Stimulated activated CD8-positive, alpha-beta memory T cell treated with anti-CD3 and anti-CD28 coated beads, Interleukin-2, amount 100 ng/mL, for 1 hour (primary cell): ENCODE measurements at places on chromosomes 4 and X.

GRCh38 chrX:9558615-9559014 lies 93.8 kb downstream of the TBL1X start:
- DNase-seq: no peak

DNA sequence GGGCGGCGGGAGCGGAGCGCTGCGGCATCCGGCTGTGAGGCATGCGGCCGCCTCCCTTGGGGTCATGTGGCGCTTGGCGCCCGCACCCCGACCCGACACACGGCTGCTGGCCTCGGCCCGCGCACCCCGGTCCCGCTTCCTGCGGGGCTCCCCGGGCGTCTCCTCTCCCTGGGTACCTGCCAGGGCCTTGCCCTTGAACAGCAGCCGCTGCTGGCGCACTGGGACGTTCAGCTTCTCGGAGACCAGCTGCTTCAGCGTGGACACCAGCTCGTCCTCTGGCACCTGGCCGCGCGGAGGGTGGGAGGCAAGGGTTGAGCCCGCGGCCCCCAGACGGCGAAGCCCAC lies 391 bp downstream of the UBL4A start:
- DNase-seq: no peak

- no peak for DNase-seq
Measured at GRCh38 chr4:5993876-5994811, 24.1 kb downstream of the C4orf50 start.

DNA sequence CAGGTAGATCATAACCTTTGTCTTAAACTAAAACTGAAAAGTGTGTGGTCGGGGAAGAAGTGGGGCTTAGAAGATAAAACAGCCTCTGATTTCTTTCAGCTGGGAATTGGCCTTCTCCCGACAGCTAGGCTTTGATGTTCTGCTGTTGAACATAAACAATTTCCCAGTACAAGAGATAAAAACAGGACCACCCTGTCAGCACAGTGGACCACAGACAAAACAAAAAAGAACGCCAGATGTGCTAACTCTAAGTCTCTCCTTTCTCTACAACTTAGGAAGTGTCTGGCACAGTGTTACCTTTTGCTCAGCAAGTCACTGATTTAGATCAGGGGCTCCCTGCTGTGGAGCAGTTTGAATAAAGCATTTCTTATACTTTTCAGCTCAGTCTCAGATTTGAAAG lies 87.5 kb upstream of the UXT start:
- DNase-seq: no peak

GRCh38 chr4:17368408-17368807 lies 143.5 kb downstream of the QDPR start:
- no peak for DNase-seq

DNA sequence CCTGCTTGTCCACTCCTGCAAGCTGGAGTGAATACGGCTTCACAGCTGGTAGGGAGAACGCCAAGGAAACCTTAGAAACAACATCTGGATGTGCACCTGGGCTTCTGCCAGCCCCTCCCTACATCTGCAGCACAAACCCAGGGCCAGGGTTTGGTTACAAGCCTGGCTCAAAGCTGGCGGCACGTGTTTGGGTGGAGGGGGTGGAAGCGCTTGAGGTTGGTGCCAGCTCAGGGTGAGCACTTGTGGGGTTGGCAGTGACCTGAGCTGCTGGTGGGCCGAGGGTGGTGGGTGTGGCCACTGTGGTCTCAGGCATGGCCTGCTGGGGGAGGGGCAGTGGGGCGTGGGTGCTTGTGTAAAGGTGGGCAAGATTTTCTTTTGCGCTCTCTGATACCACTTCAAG lies 15.6 kb downstream of the ELF4 start:
- no peak for DNase-seq

DNA sequence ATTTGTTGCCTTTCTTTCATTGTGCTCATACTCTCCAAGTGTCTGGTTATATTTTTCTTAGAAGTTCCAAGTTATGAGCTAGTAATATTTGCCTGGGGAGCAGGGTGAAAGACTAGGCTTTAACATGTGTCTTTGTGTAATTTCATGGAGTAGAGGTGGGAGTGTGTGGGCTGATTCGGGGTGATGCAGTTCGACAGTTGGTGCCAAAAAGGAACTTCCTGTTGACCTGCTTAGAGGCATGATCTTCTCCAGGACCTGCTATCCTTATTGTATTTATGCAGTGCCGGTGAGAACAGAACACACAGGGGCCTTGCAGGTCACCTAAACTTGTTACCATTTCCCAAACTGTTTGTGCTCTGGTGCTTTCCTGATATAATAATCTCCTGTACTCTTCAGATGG lies 21.2 kb downstream of the USP53 start:
- no peak for DNase-seq

GRCh38 chr4:140523370-140523856 lies 555 bp upstream of the ELMOD2 start:
- no peak for DNase-seq

- DNase-seq: no peak
Measured at GRCh38 chr4:169024762-169025161, 14.7 kb upstream of the CBR4 start.

- no peak for DNase-seq
Measured at GRCh38 chr4:139416073-139416673, 37.7 kb upstream of the RAB33B start.

GRCh38 chr4:112860830-112861690 lies 188.4 kb upstream of the ANK2 start:
- no peak for DNase-seq

DNA sequence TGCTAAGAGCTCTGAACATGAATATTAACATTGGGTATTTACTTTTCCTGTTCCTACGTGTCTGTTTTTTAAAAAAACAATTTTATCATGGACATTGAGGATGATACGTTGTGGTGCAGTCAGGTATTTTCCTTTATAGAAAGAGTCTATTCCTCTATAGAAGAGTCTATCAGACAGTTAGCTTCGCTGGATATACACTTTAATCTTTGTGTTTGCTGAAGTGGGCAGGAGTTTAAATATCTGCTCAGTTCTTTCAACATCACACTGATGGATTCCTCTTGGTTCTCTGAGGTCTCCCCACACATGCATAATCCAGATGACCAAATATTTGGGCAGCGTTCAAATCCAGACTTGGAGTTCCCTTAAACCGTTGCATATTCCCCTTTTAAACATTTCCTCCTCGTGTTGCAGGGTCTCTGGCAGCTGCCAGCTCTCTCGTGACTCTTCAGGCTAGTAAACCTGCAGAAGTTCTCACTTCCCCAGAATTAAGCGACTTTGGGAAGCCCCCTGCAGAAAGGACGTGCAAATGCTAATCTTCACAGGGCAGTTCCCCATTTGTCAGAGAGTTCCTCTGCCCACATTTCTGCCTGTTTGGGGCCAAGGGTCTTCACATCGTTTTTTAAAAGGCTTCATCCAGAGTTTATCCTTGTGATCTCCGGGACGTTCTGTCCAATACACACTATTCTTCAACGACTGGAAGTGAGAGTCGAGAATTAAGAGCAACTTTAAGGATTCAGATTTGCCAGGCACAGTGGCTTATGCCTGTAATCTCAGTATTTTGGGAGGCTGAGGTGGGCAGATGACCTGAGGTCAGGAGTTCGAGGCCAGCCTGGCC lies 20.5 kb upstream of the DHRSX start:
- no peak for DNase-seq

DNA sequence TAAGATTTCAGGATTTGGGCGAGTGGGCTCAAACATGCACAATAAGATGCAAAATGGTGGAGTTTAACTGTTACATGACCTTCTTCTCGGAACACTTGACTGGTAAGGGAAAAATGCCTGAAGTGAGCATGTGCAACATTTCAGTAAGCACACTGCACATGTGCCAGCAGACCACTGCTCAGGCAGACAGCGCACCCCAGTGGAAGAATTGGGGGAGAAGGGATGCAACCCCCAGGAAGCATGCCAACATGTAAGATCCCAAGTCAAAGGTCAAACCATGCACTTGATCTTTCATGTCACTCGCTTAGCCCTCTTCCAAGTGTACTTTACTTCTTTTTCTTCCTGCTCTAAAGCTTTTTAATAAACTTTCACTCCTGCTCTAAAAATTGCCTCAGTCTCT lies 256.3 kb downstream of the CENPC start:
- DNase-seq: no peak

DNA sequence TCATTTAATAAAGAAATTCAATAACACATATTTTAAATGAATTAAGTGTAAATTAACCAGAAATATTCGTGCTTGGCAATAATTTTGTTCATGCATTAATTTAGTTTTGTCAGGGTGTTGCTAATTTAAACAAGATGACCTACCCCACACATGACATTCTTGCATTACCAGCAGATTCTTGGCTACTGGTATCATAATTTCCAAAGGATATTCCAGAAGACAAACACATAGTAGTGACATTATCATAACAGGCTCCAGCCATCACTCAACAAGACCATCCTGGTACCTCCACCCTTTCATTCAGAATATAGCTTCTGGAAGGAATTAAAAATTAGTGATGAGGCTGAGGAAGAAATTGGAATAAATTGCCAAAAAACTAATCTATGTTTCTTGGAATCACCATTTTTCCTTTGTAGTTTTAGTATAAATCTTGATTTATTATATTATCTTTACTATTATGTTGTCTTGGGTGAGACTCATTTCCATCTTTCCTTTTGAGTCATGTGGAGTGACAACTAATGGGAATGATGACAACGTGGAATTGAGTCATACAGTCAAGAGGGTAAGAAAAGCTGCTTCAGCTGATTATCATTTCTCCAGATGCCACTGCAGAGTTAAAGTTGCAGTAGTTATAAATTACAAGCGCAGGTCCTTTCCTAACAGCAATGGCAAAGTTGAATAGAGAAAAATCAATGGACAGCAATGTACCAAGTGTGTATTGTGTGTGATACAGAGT lies 30.9 kb upstream of the HHIP start:
- no peak for DNase-seq

GRCh38 chrX:20609916-20610415 lies 343.3 kb upstream of the RPS6KA3 start:
- DNase-seq: no peak

DNA sequence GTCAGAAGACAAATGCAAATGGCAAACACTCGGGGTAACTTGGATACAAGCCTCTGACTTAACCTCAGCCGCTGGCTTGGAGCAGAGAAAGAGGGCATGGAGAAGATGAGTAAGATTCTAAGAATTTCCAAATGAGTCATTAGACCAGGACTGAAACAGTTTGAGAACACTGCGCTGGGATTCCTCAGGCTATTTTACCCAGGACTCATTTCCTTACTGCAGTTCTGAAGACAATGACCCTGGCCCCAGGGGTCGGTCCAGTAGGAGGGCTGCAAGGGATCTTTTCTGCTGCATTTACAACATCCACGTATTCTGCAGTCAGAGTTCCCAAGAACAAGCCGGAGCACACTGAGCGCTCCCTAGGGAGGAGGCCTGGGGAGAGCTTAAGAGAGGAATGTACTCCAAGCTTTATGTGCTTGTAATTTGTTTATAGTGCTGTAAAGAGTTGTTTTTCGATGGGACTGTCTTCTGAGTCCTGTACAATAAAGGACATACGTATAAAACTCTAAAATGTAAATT lies 27.3 kb upstream of the SORBS2 start:
- no peak for DNase-seq

- no peak for DNase-seq
Measured at GRCh38 chrX:71626576-71626975, 8.3 kb upstream of the CXCR3 start.

DNA sequence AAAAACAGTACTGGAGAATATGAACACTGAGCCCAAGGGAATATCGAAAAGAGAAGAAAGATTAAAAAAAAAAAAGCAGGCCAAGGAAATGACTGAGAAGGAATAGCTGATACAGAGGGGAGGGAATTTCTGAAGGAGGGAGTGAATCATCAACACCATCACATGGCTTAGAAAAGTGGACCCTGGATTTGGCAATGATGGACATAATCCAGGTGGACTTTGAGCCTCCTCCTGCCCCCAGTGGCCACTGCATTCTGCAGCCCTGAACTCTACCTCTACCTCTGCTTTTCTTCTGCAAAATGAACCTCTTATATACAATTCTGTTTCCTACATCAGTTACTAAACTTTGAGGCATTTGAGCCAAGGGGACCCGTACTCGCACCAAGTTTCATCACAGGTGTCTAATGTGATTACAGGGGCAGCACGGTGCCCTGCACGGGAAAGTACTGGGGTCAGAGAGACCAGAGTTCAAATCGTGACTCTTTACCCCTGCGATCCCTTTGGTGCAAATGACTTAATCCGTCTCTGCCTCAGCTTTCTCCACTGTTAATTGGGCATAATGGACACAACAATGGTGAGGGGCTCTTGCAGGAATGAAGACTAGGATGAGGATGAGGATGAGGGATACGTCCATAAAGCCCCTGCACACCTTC lies 1.1 kb downstream of the OCIAD2 start:
- DNase-seq: no peak

DNA sequence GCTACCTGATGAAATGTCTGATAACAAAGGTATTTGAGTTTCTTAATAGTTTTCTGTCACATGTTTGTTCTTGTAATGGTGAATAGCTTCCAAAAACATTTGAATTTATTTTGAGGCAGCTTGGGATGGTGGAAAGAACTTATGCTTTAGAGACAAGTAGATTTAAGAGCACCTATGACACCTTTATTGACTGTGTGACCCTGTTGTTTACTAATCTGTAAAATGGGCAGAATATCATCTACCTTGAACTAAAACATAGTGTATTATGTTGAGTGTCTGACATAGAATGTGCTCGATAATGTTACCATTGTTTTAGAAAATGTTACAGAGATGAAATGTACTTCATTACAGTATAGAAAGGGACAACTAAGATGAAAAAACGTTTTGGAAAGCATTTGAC lies 24.9 kb downstream of the STAG2 start:
- no peak for DNase-seq

DNA sequence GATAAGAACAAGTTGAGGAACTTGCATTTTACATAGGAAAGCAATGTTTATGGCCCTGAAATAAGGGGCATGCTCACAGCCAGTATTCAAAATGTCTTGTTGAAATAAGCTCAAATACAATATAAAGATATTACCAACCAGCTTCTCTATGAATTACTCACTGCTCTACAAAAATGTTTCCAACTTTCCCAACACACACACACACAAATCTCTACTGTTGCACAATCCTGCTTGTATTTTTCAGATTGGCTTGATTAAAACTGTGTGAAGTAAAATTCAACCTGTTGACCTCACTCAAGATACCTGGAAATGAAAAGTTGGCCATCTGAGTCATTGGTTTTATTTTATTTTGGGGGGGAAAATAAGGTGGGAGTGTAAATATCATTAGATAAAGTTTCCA lies 128.6 kb downstream of the CHIC2 start:
- no peak for DNase-seq

DNA sequence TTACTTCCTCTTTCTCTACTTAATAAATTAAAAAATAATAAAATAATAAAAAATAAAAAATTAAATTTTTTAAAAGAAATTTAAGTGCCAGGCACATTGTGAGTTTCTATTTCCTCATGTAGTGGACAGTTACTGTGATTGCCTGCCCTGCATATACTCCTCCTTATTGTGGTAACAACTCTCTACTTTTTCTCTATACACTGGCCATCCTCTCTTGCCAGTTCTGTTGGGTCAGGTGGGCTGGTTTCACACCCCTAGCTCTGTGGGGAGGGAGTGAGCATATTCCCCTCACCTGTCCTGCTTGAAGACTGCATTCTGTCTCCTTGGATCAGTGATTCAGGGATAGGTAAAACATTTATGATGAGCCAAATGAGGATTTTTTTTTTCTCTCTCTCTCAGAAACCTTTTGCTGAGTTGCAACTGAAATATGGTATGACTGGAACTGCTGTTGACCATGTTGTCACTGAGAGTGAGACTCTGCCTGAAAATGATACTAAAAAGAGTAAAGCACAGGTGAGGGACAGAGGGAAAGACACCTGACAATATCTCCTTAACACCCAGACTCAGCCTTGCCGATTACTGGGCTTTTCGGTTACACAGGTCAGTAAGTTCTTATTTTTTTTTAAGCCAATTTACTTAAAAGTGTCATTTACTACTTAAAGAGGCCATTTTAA lies 37.2 kb downstream of the CXXC4 start:
- DNase-seq: no peak
